GM03348 (cell line): ENCODE measurements at places on chromosomes 3 and 15.

DNA sequence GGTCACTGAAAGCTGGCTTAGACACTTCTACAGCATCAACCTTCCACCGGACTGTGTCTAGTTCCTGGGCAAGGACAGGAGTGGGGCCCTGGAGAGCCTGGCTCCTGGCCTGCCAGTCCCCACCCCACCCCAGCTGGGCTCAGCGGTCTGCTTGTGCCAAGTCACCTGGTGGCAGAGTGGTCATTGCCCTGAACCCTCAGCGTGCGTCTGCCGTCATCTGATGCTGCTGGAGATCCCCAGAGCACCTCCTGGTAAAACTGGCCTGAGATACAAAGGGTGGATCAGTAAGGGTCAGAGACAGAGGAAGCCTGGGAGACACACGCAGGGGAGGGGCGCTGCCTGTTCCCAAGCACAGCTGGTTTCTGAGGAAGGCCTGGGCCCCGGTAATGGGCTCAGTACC, 16.7 kb downstream of the ITIH4 start:
- DNase-seq = no peak

- DNase-seq = no peak
Observed at GRCh38 chr3:100289339-100289738, 28.5 kb downstream of the TBC1D23 start.

GRCh38 chr15:80163217-80163616, 10.4 kb downstream of the FAH start:
- no peak for DNase-seq

DNA sequence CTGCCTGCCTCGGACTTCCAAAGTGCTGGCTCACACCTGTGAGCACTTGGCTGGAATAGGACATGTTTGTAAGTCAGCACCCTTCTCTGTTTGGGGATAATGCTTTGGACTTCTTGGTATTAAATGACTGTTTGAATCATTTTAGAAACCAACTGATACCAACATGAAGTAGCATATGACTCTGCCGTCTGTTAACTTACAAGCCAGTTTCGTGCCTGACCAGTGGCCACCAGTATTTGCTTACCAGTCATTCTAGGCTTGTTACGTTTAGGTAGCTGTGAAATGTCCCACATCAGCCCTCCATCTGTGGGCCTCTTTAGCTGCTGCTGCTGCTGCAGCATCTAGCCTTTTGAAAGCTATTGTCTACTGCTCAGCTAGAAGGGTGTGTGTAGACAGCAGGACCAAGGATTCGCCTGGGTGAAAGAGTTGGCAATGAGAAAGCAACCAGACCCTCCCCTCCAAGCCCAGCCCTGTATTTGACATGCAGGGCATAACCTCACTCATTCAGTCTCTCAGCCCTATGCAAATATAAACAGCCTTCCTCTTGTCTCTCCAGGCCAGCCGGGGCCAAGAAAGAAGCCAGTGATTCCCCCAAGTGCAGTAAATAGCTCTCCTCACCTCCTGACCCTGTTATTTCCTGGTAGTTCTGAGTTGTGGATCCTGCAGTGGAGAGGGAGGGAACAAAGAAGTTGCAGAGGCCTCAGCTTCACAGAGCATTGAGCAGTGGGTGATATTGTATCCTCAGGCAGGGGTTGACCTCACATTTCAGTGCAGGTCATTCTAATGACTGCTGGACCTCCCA, 51.0 kb downstream of the NKIRAS1 start:
- no peak for DNase-seq

GRCh38 chr3:30649572-30650318, 43.3 kb downstream of the TGFBR2 start:
- no peak for DNase-seq

- DNase-seq = no peak
Observed at GRCh38 chr3:94912656-94913055, 849.8 kb downstream of the NSUN3 start.

- DNase-seq = peak; percentile 7
Observed at GRCh38 chr3:17195192-17195611, 310.4 kb downstream of the PLCL2 start.

DNA sequence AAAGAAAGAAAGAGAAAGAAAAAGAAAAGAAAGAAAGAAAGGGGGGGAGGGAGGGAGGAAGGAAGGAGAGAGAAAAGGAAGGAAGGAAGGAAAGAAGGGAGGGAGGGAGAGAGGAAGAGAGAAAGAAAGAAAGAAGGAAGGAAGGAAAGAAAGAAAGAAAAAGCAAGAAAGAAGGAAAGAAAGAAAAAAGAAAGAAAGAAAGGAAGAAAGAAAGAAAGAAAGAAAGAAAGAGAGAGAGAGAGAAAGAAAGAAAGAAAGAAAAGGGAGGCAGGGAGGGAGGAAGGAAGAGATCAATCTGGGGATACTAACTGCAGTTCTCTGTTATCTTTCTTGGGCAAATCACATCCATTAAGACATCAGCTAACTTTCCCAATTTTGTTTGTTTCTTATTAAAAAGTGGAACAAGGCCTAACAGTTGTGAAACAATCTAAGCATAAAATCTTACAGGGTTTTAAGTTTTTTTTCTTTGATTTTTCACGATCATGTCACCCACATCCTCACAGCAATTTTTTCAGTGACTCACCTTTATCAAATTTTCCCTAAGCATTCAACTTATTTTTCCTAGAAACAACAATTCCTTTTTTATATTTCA, 36.8 kb downstream of the TBC1D2B start:
- DNase-seq = no peak

GRCh38 chr3:46939578-46940445, 36.7 kb downstream of the CCDC12 start:
- DNase-seq = no peak

GRCh38 chr3:152054315-152054714, 180.9 kb downstream of the SUCNR1 start:
- DNase-seq = no peak

DNA sequence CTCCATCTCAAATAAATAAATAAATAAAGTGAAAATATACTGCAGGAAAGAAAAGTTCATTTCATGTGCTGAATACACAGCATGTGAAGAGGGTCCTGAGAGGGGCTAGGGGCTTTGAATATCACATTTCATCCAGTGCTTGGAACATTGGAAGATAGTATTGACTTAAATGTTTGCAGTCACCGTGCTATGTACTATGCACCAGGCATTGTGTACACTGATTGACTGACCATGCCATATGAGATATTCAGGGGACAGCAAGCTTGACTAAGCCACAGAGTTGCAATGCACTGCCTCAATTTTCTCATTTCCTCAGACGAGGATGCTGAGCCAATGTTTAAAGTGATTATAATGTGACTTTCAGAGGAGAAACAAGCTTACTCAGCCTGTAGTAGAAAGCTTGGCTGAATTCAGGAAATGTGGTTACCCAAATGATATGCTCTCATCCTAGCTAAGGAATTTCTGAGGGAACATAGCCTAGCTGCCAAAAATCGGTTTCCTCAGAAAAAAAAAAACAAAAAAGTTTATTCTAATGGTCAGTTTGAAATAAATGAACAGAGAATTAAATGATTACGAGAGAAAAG, 557.9 kb downstream of the FGF12 start:
- no peak for DNase-seq

- no peak for DNase-seq
Observed at GRCh38 chr3:54262541-54262940, 140.2 kb downstream of the CACNA2D3 start.

DNA sequence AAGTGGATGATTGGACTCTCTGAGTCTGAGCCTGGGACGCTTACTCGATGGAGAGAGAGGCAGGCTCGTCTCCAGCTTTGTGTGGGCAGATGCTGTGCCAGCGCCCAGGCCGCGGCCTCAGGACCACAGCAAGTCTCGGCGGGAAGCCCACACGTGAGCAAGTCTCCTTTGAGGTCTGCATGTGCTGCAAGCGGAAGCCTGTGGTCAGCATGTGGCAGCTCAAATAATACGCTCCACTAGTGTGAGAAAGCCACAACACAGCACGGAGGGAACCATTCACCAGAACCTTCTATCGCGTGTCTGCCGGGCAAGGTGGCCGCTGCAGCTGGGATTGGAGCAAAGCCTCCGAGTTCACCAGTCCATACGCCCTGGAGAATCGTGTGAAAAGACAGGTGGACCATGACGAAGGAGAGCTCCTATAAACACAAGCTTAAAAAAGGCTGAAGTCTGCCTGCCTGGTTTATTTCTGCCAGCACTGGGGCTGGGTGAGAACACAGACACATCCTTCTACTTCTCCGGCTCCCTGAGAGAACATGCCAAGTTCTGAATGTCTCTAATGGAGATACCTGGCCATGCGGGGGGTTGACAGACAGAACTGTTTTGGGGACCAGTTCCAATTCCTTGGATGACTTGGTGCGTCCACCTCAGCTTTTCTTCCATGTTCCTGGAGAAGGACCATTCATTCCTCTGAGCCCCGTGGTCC, 82.0 kb upstream of the LRIG1 start:
- peak; percentile 37 for DNase-seq

DNA sequence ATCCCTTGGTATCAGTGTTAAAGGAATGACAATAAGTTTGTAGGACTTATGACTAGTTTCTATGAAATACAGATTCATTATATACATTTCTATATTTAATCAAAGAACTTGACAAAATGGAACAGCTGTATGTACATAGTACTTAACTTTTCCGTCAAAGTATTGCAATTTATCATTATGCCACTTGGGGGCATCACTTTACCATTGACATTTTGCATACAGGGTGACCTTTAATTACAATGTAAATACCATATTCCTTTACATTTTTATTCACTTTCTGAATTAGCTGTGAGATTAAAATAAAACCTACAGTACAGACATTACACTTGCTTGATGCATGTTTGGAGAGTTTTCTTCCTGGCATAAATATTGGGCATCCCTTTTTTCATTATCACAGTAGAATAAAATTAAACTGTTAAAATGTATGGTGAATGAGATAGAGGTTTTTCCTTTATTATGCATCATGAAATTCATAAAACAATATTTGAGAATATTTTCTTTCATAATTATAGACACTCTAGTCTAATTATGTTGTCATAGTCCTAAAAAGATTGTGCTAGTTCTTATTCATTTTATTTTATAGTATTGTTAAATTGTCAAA, 6.9 kb downstream of the NEK11 start:
- peak; percentile 42 for DNase-seq

GRCh38 chr3:48112813-48113212, 75.4 kb downstream of the CDC25A start:
- DNase-seq = no peak

DNA sequence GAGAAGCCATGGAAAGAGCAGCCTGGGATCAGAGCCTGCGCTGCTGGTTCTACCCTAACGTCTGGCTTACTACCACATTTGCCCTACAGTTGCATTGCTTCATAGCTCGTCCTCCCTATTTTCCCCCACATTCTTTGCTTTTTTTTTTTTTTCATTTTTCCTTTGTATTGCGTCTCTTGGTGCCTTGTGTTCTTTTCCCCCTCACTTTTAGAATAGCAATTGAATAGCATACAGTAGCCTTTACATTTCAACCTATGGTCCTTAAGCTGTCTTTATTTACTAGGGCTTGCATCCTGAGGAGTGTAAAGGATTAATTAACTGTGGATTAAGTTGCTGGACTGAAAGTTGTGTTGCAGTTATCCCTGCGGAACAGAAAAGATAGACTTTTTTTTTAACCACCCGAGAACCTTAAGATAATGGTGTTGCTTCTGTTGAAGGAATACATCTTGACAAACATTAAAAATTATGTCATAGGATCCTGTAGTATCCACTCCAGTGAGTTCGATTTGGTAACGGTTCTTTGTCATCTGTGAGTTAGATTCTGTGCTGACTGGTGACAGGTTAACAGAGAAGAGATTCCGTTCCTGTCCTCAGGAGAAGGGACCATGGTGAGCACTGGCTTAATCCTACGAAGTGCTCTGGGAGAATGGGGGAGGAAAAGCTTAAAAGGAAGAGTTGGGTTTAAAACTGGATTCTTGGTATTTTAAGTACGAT, 417.4 kb upstream of the NAALADL2 start:
- peak; percentile 65 for DNase-seq

DNA sequence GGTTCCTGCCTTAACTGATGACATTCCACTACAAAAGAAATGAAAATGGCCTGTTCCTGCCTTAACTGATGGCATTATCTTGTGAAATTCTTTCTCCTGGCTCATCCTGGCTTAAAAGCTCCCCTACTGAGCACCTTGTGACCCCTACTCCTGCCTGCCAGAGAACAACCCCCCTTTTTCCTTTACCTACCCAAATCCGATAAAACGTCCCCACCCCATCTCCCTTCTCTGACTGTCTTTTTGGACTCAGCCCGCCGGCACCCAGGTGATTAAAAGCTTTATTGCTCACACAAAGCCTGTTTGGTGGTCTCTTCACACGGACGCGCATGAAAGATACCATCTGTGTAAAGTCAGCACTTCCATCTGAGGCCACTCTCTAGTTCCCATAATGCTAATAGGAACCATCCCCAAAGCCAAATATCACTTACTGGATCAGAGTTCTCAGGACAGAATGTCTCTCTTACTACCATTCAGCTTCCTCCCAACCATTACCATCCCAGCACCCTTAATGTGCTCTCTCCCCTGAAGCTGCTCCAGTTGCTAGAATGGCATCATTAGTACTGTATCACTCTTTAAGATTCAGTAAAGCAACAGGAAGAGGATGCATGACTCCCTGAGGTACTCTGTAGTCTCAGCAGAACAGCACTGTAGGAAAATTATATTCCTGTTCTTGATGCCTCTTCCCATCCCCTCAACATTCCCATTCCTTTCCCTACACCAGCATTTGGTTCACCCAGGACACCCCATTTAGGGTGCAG, 2.3 kb upstream of the HRG start:
- DNase-seq = no peak

- no peak for DNase-seq
Observed at GRCh38 chr15:41894251-41894790, 468 bp upstream of the SPTBN5 start.

DNA sequence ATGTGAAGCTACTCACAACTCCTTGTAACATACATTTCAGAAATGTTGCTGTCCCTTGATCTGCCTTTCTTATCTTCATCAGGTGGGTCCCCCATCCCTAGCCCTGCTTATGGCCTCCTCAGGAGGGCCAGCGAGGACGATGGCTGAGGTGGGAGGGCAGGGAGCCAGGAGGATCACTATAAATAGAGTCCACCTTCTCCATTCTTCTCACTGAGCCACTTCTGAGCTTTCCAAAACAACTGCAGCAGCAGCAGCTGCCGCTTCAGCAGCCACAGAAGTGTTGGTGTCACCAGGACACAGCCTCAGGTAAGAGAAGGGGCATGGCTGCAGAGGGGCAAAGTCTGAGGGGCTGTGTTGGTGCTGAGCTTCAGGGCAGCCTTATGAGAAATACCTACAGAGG, 53.5 kb downstream of the ANAPC13 start:
- DNase-seq = no peak

DNA sequence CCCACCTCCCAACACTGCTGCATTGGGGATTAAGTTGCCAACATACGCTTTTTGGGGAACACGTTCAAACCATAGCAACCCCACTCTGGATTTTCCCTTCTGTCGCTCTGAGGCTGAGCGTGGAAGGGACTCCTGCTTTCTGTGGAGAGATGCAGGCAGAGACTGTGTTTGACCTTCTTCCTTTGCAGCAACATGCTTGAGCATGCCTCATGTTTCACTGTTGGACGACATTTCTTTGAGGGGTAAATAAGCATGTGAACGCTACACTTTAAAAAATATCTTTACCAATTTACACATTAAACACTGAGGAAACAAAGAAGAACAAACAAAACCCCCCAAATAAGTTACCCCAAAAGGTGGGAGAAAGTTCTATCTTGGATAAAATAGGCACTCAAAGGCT, 14.2 kb upstream of the MAPK6 start:
- DNase-seq = no peak
